ENCODE measurements at places on chromosomes 3 and 15.

DNA sequence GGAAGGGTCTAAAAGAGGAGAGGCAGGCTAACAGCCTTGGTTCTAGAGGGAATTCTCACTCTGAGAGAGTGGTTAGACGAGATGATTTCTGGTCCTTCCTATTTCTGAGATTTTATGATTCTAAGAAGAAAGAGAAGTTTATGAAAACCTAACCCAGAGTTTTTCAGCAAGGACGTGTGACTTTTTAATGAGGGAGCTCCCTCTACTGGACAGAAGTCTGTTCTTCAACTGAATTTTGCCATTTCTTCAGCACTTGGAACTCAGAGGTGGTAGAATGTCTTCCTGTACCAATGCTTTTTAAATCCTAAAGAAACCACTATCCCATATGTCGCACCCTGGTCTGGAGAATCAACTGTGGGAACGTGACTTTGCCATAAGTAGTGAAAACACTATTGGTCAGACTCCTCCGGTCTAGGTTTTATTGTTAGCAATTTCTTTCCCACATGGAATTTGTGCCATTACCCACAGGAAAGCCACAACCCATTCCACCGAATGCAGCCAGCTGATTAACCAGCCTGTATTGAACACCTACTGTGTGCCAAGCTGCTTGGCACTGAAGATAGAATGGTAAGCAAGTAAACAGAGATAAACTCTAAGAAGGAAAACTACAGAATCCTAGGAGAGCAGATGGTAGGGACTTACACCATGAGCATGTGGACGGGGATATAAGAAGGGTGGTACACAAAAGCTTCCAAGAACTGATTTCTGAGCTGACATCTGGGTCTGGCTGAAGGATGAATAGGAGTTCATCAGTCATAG, 199.5 kb upstream of the LMCD1 start:
- peak; percentile 58 for DNase-seq

DNA sequence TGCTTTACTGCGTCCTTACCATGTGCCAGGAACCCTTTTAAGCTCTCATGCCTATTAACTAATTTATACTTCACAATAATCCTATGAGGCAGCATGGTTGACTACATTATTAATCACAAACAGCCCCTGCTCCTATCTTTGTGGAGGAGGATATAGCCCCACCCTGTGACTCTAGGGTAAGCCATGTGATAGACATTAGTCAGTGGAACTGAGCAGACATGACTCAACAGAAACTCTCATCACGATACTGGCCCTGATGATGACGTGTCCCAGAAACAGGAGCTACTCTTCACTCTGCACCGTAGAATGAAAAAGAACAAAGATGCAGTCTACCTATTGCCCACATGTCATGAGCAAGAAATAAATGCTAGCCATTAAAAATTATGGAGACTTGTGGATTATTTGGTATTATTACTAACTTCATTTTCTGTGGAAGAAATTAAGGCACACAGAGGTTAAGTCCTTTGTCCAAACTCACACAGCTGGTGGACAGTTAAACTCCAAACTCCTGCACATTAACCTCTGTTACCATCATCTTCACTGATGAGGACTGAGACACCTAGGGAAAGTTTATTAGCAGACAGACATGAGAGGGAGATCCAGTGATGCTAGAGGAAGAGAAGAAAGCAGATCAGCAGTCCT, 51.2 kb downstream of the CFAP20DC start:
- peak; percentile 34 for DNase-seq

GRCh38 chr3:4993276-4994143, 14.3 kb downstream of the BHLHE40 start:
- DNase-seq = no peak

DNA sequence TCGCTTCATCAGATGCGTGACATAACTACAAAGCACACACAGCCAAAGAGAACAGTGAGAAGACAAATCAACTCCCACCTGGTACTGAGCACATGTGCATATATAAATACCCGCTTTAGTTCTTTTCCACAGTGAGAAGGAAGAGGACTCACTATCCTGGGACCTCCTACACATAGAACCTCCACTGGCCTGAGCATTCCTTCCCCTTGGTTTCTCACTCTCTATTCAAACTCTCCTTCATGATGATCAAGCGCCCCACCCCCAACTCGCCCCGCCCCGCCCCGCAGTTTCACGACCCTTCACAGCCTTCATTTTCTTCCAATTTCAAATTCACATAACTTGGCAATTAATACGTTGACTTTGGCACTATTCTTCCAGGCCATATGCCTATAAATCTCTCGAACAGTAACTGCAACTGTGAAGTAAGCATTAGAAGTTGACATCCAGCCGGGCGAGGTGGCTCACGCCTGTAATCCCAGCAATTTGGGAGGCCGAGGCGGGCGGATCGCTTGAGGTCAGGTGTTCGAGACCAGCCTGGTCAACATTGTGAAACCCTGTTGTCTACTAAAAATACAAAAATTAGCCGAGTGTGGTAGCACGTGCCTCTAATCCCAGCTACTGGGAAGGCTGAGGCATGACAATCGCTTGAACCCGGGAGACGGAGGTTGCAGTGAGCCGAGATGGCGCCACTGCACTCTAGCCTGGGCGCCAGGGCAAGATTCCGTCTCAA, 1.1 kb downstream of the RPS17 start:
- no peak for DNase-seq

DNA sequence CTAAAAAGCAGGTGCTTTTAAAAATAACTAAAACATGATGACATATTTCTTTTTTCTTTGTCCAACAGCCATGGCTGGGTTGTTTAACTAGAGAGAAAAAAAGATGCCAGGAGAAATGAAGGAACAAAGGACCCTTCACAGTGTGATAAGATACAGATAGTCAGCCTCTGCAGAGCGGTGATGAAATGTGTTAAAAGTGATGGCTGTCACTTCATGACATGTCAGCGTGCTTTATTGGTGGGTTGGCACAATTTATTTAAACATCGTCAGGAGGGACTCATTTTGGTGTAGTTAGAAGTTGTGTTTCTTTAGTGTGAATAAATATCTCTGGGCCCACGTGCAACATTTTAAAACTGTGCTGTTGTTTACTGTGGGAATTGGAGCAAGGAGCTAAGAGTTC, 887.4 kb upstream of the CFAP20DC start:
- no peak for DNase-seq

DNA sequence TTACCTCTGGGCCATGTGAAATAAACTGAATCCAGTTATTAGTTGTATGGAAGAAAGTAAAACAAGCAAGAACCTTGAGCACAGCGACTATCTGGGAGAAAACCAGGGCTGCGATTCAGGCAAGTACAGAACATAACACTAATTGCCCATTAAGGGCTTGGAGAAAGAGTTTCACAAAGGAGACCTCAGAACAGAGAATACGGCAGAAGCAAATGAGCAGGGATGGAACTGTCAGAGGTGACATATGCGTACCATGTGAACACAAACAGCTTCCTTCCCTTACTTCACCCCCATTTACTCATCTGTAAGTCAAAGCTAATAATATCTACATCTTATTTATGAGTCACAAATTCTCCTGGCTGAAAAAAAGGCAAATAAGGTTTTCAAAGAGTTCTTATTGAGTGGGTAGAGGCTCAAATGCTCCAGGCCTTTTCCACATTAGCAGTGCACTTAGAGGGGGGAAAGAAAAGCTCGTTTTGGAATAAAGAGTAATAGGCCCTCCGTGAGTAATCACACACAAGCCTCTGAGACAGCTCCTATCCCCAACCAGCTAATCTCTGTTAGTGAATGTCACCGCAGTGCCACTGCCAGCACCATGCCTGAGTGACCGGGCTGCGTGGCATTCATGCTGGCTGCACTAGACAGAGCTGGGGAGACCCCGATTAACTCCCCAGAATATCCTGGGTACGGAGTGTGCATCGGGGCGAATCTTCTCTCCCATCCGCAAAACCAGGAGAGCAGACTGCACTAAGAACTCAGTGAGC, 2.6 kb downstream of the PCSK6 start:
- DNase-seq = no peak

Measured in inflammatory macrophage (primary cell).